Heart right ventricle (tissue), 16 donors: ENCODE measurements at places on chromosomes 3 and 15. TPM values are rescaled to one million over a fixed set of nuclear protein-coding genes. Genes with fewer than 3 reads are reported as not detected.

DNA sequence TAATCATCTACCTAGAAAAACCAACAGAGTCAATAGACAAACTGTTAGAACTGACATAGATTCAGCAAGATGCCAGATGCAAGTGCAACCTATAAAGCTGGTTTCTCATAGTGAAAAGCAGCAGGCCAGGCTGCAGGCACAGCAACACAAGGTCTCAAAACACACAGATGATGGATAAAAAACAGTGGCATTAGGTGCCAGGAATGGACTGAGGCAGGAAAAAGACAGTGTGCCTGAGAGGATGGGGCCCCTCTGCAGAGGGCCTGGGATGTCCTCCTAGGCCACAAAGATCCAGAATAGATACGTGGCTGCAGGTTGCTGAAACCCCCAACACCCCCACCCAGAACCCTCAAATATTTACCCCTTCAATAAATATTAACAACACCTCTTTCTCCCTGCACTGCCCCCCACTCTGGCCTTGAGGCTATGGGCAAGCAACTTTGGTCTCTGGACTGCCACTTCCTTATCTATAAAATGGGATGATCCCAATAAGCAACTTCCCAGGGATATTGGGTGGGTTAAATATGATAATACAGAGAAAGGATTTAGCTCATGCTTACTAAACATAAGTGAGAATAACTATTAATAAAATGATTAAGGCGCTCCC lies 35.2 kb upstream of the FGD5 start:
- no peak for DNase-seq

DNA sequence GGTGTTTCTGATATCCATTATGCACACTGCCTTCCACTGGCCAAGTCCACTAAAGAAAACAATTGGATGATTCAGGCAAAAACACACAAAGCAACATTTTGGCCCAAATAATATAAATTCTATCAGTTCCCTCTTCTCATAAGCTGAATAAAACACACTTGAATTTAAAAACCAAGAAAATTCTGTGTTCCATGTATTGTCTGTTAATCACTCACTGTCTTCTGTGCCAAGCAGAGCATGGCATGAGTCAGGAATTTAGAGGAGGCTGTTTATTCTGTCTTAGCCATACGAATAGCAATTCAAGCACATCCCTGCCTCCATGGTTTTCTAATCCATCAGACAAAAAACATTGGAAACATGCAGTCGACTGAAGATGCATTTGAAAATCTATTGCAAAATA lies 215.6 kb upstream of the UMPS start:
- DNase-seq, result no peak

- no peak for DNase-seq
Measured at GRCh38 chr3:164465172-164465571, 613.1 kb downstream of the SI start.

DNA sequence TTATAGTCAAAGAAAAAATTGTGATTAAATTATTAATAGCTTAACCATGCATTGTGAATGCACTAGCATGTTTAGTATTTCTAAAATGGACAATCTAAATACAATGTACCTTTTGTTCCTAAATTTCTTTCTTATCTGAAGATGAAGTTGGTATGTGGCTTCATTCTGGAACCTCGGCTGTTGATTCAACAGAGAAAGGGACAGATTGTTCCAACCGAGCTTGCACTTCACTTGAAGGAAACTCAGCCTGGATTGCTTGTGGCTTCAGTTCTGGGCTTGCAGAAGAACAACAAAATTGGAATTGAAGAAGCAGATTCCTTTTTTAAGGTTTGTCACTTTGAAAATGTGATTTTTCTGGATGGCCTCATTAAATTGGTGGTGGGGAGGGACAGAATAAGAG lies 32.6 kb downstream of the HPS3 start:
- DNase-seq, result no peak

GRCh38 chr3:131922356-131922755 lies 112.5 kb downstream of the CPNE4 start:
- DNase-seq, result no peak

DNA sequence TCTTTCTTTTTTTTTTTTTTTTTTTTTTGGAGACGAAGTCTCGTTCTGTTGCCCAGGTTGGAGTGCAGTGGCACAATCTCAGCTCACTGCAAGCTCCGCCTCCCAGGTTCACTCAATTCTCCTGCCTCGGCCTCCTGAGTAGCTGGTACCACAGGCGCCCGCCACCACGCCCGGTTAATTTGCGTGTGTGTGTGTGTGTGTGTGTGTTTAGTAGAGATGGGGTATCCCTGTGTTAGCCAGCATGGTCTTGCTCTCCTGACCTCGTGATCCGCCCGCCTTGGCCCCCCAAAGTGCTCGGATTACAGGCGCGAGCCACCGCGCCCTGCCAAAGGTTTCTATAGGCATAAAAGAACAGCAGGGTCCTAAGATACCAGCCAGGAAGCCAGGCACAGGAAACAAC lies 261.0 kb upstream of the CCDC54 start:
- no peak for DNase-seq

- no peak for DNase-seq
Measured at GRCh38 chr3:187802928-187803259, 57.6 kb upstream of the BCL6 start.

DNA sequence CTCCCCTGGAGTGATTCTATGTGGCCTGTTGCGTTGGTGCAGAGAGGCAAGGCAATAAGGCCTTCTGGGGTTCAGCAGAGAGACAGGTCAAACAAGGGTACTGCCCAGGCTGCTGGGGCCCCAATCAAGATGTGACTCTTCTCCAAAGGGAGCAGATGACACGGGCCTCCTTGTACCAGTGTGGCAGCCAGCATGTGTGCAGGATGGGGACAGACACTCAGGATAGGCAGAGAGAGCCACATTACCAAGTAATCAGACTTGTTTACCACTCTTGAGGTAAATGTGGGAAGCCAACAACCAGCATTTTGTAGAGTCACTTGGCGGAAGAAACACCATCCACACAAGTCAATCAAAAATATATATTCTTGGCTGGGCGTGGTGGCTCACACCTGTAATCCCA lies 95.3 kb upstream of the DLG1 start:
- DNase-seq, result no peak

GRCh38 chr15:85556618-85556895 lies 176.2 kb downstream of the AKAP13 start:
- no peak for DNase-seq

- no peak for DNase-seq
Measured at GRCh38 chr3:99842826-99843589, 25.3 kb downstream of the CMSS1 start.

GRCh38 chr3:120170223-120170622 lies 76.0 kb upstream of the GSK3B start:
- DNase-seq, result no peak

- no peak for DNase-seq
Measured at GRCh38 chr15:98715890-98716443, 67.6 kb downstream of the IGF1R start.

- no peak for DNase-seq
Measured at GRCh38 chr3:87621667-87622066, 345.3 kb upstream of the POU1F1 start.

GRCh38 chr3:149374391-149374790 lies 3.1 kb downstream of the TM4SF1 start:
- no peak for DNase-seq

DNA sequence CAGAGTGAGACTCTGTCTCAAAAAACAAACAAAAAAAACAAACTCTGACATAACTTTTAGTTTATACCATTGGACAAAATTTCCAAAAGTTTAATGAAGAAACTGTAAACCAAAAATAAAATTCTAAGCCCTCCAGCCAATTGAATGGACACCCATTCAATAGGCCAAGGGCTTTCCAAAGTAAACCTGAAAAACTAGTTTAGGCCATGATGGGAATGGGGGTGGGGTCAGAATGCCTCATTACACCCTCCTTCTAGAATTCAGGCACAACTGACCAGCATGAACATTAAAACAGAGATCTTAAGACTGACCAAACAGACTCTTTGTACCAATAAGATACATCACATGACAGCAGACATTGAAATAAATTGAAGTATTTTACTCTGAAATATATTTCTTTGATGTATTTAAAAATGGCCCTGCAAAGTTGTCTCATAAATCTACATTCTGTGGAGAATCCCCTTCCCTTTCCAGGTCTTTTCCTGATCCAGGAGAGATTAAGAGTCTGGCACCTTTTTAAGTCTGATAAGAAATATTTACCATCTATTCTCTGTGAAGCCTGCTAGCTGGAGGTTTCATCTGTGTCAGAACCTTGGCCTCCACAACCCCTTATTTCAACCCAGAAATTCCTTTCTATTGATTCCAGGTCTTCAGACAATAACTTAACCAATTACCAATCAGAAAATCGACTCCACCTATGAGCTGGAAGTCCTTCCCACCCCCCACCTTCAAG lies 15.7 kb downstream of the THOC7 start:
- no peak for DNase-seq

DNA sequence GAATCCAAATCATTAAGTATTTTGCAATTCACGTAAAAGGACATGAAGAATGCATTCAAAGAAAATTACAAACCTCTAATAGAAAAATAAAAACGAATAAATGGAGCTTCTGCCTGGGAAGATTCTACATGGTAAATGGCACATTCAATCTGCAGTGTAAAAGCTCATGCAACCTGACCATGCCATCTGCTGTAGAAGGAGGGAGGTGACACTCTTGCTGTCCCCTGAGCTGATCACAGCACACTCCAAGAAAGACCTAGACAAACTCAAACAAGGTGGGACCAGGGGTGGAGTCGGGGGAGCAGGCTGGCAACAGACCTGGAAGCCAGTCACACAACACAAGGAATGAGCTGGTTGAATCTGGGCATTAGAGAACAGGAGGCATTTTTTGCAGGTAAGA lies 101.8 kb downstream of the BDH1 start:
- DNase-seq, result no peak

- no peak for DNase-seq
Measured at GRCh38 chr3:191269289-191270085, 59.7 kb upstream of the CCDC50 start.

GRCh38 chr15:27330326-27330725 lies 359.3 kb downstream of the GABRG3 start:
- no peak for DNase-seq

GRCh38 chr3:119305286-119305685 lies 11.1 kb downstream of the ARHGAP31 start:
- DNase-seq, result no peak

- no peak for DNase-seq
Measured at GRCh38 chr3:160473978-160474377, 24.4 kb upstream of the TRIM59 start.

DNA sequence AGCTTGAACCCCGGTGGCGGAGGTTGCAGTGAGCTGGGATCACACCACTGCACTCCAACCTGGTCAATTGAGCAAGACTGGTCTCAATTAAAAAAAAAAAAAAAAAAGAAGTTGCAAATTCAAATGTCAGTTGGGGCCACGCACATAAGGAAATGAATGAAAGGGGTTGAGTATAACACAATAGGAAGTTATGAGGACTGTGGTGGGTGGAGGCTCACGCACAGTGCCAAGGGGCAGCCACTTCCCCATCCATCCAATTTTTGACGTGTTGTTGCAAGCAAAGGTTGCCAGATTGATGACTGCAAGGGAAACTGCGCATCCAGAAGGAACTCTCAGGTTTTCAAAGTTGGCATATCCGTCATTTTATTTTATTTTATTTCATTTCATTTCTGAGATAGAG lies 532.2 kb downstream of the NTRK3 start:
- no peak for DNase-seq

DNA sequence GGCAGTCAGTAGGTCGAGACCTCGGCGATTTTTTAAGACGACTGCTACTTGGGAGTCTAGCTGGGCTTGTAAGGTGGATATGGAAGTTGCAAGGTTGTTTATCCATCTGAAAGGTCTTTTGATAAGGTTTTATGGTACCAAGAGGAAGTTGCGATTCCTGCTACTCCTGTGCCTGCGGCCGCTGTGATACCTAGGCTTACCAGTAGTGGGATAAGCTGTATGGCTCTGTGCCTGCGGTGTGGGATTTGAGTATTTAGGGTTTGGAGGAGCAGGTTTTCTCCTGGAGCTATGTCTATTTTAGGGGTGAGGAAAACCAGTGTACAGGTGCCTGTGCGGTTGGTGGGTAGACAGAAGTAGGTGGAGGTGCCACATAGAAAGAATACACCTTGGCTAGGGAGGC lies 1059.8 kb downstream of the SI start:
- no peak for DNase-seq

- DNase-seq, result no peak
Measured at GRCh38 chr3:88713233-88713691, 394.2 kb upstream of the EPHA3 start.

- DNase-seq, result no peak
Measured at GRCh38 chr3:101984356-101984755, 135.0 kb downstream of the NFKBIZ start.

DNA sequence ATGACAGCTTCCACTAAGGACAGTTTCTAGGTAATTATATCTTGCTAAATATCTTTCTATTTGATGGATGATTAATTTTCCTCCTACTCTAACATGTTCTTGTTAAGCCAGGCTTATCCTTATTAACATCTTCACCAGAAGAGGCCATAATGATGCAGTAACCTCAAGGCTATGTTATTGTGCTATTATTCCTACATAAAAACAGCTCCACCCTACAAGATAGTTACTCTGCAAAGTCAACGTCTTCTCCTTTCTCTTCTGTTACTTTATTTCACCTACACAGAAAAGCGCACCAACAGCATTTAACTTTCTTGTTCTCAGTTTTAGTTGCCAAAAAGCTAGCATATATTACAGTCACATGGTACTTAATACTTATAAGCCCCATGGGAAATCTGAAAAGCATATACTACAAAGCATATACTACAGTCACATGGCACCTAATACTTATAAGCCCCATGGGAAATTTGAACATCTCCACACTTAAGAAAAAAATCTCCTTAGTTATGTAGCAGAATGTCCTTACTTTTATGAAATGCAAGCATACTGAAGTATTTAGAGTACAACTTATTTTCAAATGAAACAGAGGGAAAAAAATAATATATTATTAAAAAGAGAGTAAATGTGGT lies 13.4 kb downstream of the ADAM10 start:
- no peak for DNase-seq

The IL12A gene
- total RNA-seq, result 1.5 TPM

The ACTC1 gene
- 17,095 TPM for total RNA-seq

The SV2B gene
- total RNA-seq, result 1.3 TPM

The LRRC34 gene
- 2.5 TPM for total RNA-seq

The SIDT1 gene
- total RNA-seq, result 1.1 TPM

The TMCO5A gene
- total RNA-seq, result not detected

The MYO5C gene
- total RNA-seq, result 3.3 TPM

The TMC3 gene
- total RNA-seq, result not detected

The MAP1A gene
- total RNA-seq, result 97.6 TPM

The GOLGA6L10 gene
- 2.6 TPM for total RNA-seq

The KLHL25 gene
- 1.9 TPM for total RNA-seq

The TMEM40 gene
- total RNA-seq, result 0.68 TPM

The GOLGA8J gene
- total RNA-seq, result not detected
